Temporal lobe (tissue), 4 donors: ENCODE measurements at places on chromosomes 2 and 18. TPM values are rescaled to one million over a fixed set of nuclear protein-coding genes. Genes with fewer than 3 reads are reported as not detected.

IL36G gene
- total RNA-seq = not detected

KIF1A gene
- 181 TPM for total RNA-seq

REG3A gene
- total RNA-seq = not detected

EVA1A gene
- total RNA-seq = 0.98 TPM

PTPN18 gene
- total RNA-seq = 16.2 TPM

UPP2 gene
- total RNA-seq = 2.2 TPM

CFAP65 gene
- total RNA-seq = 0.74 TPM

GRP gene
- 17.5 TPM for total RNA-seq
